Upper lobe of right lung (tissue), 1 donor: ENCODE measurements at places on chromosomes 7 and 10. TPM values are rescaled to one million over a fixed set of nuclear protein-coding genes. Genes with fewer than 3 reads are reported as not detected.

The POU6F2 gene
- 0.78 TPM for total RNA-seq

The TAS2R5 gene
- total RNA-seq = 2.2 TPM

The TUBB8 gene
- 0.20 TPM for total RNA-seq

The ADARB2 gene
- total RNA-seq = 1.2 TPM

DNA sequence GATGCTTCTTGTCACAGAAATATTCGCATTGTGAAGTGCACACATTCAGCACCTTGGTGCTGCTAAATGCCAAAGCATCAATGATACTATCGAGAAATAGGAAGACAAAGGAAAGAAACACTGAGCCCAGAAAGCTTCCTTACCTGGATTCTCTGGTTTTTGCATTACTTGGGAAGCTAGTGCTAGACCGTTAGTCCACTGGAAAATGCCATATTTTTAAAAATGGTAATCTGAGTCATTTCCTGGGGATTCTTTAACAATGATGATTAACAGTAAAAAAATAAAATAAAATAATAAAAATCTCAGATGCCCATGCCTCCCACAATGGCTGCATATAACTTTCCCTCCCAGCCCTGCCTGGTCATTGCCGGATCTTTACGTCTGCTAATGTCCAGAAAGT is 420.1 kb upstream of the MGMT start:
- peaks cover 11% of the 10 kb centered on the region for H3K27me3 ChIP-seq
- H3K27ac ChIP-seq = no peak overlapping the region
- H3K4me1 ChIP-seq = no peaks in the 10 kb centered on the region
- DNase-seq = no peak

DNA sequence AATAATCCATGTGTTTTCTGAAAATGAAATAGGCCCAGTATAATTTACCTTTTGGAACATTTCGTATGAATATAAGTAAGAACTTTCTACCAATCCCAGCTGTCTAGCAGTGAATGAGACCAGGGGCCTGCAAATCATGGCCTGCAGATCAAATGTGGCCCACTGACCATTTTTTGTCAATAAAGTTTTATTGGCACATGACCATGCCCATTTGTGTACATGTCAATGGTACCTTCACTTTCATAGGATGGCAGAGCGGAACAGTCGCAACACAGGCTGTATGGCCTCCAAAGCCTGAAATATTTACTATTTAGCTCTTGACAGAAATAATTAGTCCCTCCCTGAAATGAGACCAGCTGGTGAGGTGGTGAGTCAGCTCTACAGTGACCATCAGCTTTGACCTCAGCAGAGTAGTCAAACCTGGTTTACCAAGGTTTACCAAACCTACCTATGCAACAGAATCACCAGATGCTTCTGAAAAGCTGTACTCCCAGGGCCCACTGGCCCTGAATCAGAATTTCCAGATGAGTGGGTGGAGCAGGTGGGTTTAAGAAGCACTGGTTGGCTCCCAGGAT is 13.8 kb upstream of the C10orf90 start:
- no peaks in the 10 kb centered on the region for H3K4me1 ChIP-seq
- no peak overlapping the region for H3K27ac ChIP-seq
- H3K27me3 ChIP-seq = no peaks in the 10 kb centered on the region
- DNase-seq = no peak

- H3K27ac ChIP-seq = no peak overlapping the region
- peaks cover 21% of the 10 kb centered on the region for H3K4me1 ChIP-seq
- H3K27me3 ChIP-seq = no peaks in the 10 kb centered on the region
- no peak overlapping the region for H3K4me3 ChIP-seq
- H3K36me3 ChIP-seq = no peaks in the 10 kb centered on the region
Observed at GRCh38 chr10:35486297-35486990, 118.7 kb upstream of the GJD4 start.

DNA sequence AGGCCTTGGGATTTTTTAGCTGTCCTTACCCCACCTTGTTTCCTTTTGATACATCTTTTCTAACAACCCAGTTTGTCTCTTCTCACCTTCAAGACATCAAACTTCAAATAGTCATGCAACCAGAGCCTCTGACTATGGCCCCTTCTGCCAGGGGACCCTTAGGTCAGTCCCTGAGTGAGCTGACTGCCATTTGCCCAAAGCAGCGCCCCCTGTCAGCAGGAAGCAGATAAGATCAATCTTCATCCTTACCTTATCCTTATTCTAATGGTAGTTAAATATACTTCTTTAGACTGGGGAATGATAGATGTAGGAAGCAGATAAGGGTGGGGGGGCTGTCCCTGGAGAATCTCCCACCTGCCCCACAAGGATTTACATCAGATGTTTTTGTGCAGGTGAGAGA is 29.8 kb upstream of the CDC14C start:
- no peaks in the 10 kb centered on the region for H3K36me3 ChIP-seq
- DNase-seq = no peak
- no peak overlapping the region for H3K4me3 ChIP-seq
- no peaks in the 10 kb centered on the region for H3K4me1 ChIP-seq
- H3K27me3 ChIP-seq = no peaks in the 10 kb centered on the region
- H3K27ac ChIP-seq = no peak overlapping the region

DNA sequence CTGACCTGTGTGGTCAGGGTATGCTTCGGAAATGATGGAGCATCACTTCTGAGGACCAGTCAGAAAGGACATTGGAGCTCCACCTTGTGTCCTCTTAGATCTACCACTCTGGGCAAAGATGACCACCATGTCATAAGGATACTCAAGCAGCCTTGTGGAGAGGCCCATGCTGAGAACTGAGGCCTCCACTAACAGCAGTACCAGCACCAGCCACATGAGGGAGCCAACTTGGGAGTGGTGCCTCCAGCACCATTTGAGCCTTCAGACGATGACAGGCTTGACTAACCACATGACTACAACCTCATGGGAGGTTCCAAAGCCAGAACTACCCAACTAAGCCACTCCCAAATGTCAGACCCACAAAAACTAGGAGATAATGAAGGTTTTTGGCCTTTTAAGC is 116.0 kb downstream of the NPTX2 start:
- H3K4me1 ChIP-seq = no peaks in the 10 kb centered on the region
- no peak for DNase-seq
- peaks cover 6% of the 10 kb centered on the region for H3K27me3 ChIP-seq

DNA sequence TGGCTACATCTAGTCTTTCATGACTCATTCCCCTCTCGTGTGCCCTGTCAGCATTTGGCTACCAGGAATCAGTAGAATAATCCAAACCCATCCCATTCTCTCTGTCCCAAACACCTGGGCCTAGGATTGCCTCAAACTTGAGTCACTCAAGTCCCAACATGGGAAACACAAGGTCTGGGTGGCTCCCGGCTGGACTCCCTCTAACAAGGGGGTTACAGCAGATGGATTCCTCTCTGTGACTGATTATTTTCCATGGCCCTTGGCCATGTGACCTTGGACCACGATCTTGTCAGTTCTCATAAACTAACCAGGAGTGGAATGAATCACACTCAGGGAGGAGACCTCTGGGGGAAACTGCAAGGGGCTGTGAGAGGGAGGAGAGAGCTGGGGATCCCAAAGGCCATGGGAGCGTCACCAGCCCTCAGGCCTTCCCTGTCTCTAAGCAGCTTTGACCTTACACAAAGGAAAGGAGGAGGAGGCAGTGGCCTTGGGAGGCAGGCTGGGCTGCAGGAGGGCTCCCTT is 533.1 kb downstream of the KCNMA1 start:
- no peak overlapping the region for H3K4me3 ChIP-seq
- peak overlapping the region; percentile 43 for H3K27ac ChIP-seq
- no peak for DNase-seq
- no peaks in the 10 kb centered on the region for H3K27me3 ChIP-seq

DNA sequence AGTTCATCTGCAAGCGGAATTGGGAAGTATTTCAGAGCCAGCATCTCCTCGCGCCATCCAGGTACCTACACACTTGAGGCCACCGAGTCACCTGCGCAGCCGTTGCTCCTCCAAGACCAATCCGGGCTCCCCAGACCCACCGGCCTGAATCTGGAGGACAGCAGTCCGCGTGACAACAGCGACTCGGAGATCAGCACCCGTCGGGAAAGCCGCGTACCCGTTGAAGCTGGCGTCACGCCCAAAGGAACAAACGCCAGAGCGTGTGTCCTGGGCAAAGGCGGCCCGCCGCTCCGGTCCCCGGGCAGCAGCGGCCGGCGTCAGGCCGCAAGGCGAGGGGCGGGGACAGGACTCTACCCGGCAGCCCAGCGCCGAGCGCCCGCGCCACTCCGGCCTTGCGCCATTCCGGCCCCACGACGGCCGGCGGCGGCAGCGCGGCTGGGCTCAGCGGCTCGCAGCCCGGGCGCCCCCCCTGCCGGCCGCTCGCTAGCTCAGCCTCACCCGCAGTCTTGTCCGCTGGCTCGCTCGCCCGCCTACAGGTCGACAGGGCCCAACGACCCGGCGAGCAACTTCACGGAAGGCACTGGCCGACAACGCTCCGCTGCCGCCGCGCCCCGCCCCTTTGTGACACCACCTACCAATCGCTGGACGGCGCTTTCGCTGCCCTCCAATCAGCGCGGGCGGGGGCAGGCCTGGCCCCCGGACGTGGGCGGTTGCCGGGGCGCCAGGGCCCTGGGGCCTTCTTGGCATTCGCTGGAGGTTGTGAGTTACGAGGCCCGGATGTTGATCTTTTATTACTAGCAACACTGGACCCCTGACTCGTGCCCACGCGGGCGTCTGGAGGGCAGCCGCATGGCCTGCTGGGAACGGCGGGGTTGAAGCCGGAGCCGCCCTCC is at the start of gene ZFAND4:
Gene ZFAND4 (minus strand): TSS at position 592 of the 893 bp plus-strand sequence. CDS start 9,047 bp downstream, outside the sequence.
- no peaks in the 10 kb centered on the region for H3K36me3 ChIP-seq
- peak; percentile 100 for DNase-seq
- no peaks in the 10 kb centered on the region for H3K4me1 ChIP-seq

- H3K27ac ChIP-seq = no peak overlapping the region
- H3K4me1 ChIP-seq = no peaks in the 10 kb centered on the region
- no peak for DNase-seq
- H3K4me3 ChIP-seq = no peak overlapping the region
Observed at GRCh38 chr7:117776224-117776623, 97.0 kb downstream of the CTTNBP2 start.

GRCh38 chr10:103193820-103194529 is 903 bp upstream of the NT5C2 start:
- no peak overlapping the region for H3K27ac ChIP-seq
- no peak for DNase-seq
- no peak overlapping the region for H3K4me3 ChIP-seq
- peaks cover 44% of the 10 kb centered on the region for H3K4me1 ChIP-seq
- H3K27me3 ChIP-seq = no peaks in the 10 kb centered on the region
- no peaks in the 10 kb centered on the region for H3K36me3 ChIP-seq

DNA sequence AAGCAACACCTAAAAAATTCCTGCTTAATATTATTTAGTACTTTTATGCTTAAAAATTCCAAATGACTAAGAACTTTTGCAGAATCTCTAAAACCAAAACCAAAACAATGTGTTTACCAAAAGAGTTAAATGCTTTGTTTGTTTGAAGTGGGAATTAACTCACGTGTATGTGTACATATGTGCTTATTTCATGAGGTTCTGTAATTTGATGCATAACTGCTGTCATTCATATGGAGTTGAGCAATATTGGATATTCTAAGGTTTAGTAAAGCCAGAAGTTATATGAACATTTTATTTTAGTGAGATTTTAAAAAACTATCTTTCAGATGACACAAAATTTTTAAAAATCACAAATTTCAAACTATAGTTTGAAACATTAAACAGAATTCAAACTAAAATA is 157.1 kb downstream of the PIP4K2A start:
- no peaks in the 10 kb centered on the region for H3K27me3 ChIP-seq
- no peak overlapping the region for H3K27ac ChIP-seq
- DNase-seq = no peak
- H3K4me1 ChIP-seq = no peaks in the 10 kb centered on the region
- H3K4me3 ChIP-seq = no peak overlapping the region
- H3K36me3 ChIP-seq = peaks cover 11% of the 10 kb centered on the region

DNA sequence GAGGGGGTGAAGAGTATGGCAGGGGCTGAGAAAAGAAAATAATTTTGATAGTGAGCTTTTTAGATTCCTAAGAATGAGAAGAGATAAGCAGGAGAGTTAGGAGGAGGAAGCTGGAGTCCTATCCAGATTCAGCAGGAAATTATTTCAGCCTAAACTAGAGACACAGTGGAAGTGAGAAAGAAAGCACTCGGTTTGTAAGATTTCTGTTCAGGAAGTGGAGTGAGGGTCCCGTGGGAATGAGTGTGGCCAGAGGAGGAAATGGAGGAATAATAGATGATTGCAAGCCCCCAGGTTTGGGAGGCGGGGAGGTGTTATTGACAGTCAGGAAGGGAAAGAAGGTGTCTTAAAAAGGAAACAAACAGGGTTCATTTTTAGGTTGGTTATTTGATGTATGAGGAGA is 84.8 kb upstream of the NRP1 start:
- no peaks in the 10 kb centered on the region for H3K27me3 ChIP-seq
- H3K4me1 ChIP-seq = peaks cover 3% of the 10 kb centered on the region
- no peak for DNase-seq
- H3K36me3 ChIP-seq = no peaks in the 10 kb centered on the region
- H3K4me3 ChIP-seq = no peak overlapping the region

- no peaks in the 10 kb centered on the region for H3K36me3 ChIP-seq
- DNase-seq = no peak
- no peaks in the 10 kb centered on the region for H3K27me3 ChIP-seq
- no peak overlapping the region for H3K27ac ChIP-seq
- no peak overlapping the region for H3K4me3 ChIP-seq
Observed at GRCh38 chr10:113414543-113414942, 138.3 kb upstream of the HABP2 start.
